CD4-positive, alpha-beta T cell treated with Interferon alpha-2 for 1 hour (primary cell): ENCODE measurements at places on chromosomes 12 and 14.

- DNase-seq = no peak
Measured at GRCh38 chr12:46260124-46260912, 8.5 kb downstream of the SLC38A1 start.

DNA sequence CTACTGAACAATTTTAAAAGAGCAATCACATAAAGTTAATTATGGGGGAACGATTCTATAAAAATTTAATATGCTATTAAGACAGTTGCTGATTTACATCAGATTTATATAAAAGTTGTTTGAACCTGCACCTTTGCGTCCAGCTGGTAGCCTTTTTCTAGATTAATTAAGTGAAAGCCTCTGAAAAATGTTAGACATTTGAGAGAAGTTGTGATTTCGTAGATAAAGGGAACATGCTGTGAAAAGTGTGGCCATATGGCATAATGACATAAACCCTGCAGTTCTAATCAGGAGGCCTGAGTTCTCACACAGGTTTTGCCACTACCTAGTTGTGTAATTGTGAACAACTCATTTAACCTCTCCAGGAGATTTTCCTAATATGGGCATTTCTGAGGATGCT, 187.2 kb downstream of the TMTC2 start:
- no peak for DNase-seq

DNA sequence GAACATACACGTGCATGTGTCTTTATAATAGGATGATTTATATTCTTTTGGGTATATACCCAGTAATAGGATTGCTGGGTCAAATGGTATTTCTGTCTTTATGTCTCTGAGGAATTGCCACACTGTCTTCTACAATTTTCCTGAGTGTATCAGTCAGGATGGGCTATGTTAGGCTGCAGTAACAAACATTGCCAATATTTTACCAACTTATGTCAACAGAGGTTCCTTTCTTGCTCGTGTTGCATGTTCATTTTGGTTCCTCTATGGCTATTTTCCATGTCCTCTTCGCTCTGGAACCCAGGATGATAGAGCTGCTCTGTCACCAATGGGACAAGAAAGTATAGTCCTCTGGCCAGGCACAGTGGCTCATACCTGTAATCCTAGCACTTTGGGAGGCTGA, 86.7 kb downstream of the ZNF664 start:
- DNase-seq = no peak

DNA sequence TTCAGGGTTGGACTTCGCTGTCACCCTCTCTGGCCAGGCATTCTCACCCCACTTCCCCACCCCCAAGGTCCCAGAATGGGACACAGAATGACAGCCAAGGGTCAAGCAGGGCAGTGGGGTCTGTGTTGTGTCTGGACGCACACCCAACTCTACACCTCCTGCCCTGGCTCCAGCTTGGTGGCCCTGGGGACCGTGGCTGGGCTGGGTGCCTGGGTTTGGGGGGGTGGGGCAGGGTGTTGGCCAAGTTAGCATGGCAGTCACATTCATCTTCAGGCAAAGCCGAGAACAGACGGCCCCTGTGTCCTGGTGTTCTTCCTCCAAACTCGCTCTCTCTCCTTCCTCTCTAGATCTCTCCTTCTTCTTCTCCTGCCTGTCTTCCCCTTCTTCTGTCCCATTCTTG, 5.6 kb downstream of the LRP1 start:
- DNase-seq = no peak

GRCh38 chr12:123094349-123095077, 56.4 kb downstream of the PITPNM2 start:
- DNase-seq = no peak

DNA sequence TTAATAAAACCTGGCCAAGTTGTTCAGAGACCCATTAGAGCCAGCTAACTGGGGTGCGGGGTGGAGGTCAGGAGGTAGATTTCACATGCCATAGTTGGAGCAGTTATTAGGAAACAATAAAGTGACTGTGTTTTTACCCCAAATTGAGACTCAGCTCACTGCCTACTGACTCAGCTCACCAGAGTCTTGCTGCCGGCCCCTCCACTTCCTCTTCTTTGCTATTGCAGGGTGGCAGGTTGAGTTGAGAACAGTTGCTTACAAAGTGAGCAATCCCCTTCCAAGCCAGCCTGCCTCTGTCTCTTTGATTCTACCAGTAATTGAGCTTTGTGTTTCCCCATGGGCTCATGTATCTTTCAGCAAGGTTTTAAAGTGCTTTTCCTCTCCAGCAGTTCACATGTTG, 12.9 kb downstream of the ST8SIA1 start:
- peak; percentile 47 for DNase-seq

DNA sequence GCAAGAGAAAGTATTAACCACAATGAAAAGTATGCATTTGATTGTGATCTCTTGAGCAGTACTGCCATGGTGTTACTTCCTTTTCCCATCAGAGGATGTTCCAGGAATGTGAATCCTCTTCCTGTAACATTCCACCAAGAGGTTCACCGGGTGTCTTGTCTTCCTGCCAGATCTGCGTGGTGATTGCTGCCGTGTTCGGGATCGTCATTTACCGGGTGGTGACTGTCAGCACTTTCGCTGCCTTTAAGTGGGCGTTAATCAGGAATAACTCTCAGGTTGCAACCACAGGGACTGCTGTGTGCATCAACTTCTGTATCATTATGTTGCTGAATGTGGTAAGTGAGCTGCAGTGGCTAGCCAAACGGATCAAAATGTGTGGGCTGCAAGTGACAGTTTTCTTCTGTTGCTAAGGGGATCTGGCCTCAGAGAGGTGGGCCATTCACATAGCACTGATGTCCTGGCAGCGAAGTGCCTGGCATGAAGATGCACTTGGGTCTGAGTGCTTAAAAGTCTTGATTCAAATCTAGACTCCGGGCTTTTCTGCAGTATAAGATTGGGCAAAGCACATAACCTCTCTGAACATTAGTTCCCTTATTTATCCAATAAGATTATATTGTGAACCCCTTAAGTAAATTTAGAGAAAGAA, 123.4 kb downstream of the SLC5A8 start:
- no peak for DNase-seq

- DNase-seq = no peak
Measured at GRCh38 chr12:58030566-58031279, 89.4 kb downstream of the ATP23 start.

- DNase-seq = no peak
Measured at GRCh38 chr12:64070454-64070853, 151.6 kb downstream of the KICS2 start.

DNA sequence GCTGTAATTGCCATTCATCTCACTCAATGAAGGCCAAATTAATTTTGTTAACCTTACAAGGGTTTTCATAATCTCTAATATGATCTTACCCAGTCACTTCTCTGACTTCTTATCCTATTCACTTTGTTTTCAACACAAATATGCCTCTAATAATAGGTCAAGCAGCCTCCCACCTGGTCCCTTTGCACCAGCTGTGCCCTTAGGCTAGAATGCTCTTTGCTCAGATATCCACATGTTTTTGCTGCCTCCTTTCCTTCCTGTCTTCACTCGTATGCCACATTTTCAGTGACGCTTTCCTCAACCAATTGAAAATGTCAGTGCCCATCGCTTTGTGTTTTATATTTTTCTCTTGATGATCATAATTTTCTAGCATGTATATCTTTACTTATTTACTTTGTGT, 106.4 kb upstream of the SYT10 start:
- no peak for DNase-seq

DNA sequence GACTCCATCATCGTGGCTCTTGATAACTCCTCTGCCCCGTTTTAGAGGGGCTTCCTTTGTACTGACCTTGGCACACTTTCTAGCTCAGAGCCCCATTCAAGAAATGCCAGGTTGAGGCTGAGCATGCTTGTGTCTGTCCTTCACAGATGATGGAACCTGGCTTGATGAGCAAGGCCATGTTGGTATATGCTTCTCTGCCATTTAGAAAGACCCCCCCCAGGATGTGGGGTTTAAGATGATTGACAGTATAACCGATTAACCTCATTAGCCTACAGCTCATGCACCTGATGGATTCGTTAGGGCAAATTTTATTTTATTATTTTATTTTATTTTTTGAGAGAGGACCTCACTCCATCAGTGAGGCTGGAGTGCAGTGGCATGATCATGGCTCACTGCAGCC, 21.0 kb downstream of the BATF start:
- no peak for DNase-seq

- no peak for DNase-seq
Measured at GRCh38 chr12:93912086-93912733, 235.0 kb downstream of the CRADD start.

GRCh38 chr12:13133886-13134285, 30.4 kb upstream of the GSG1 start:
- no peak for DNase-seq

GRCh38 chr12:3363608-3364007, 127.4 kb upstream of the PRMT8 start:
- peak; percentile 14 for DNase-seq

DNA sequence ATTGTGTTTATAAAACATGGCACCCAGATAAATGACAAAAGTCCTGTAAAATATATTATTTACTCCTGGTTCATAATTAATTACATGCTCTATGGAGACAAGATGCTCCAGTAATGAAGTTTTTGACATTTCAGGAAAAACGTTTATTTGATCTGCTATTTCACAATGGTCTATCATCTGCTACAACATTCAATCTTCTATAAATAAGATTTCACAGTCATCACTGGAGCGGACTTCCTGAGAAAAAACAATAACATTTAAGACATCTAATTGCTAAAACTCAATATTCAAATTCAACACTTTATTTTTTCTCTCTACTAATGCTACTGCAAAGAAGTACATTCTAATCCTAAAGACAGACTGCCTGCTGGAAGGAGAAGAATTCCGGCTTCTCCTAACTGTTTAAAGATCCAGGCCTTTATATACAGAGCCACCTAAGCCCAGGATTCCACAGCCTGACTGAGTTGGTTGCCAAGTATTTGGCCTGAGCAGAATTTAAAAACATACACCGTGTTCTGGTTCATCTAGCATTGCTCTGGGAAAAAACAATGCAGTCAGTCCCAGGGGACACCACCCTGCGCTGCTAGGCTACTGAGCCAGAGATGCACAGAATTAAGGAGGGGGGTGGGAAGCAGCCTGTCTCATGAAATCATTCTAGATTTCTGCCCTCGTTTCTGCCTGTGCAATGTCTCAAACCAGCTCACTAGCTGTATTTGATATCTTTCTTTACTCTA, 58.0 kb downstream of the TMTC1 start:
- no peak for DNase-seq

DNA sequence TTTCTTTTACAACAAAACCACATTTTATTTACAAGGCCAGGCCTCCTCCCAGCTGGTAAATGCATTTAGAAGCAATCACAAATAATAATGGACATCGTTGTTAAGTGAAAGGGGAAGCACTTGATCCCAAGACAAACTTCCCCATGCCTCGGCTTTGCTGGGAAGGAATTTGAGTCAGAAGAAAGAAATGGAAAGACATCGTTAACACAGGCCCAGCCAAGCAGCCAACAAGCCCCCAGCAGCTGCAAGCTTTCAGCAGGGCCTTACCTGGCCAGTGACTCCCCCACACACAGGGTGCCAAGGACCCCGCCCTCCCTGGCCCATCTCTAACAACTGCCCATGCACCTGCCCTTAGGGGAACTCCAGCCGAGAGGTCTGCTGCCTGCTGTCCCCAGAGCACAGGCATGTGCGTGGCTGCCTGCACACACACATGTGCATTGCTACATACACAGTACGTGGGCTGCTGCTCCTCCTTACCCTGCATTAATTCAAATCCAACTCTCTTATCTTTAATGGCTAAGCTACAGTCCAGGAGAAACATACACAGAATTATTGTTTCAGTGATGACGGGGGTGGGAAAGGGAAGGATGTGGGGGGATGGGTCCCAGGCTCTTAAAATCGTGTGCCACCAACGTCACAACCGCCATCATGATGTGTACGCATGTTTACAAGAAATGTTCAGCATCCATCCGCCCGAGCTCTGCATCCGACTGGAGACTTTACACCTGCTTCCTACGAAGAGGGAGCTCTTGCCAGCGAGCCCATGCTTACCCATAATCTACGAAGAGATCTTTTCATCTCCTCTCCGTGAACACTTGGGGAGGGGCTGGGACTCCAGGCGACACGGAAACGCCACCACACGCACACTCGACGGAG, 9.8 kb downstream of the BCL11B start:
- DNase-seq = peak; percentile 91

- no peak for DNase-seq
Measured at GRCh38 chr12:96769400-96769799, 137.7 kb upstream of the NEDD1 start.

- peak; percentile 65 for DNase-seq
Measured at GRCh38 chr12:67651132-67651695, 2.7 kb downstream of the DYRK2 start.

DNA sequence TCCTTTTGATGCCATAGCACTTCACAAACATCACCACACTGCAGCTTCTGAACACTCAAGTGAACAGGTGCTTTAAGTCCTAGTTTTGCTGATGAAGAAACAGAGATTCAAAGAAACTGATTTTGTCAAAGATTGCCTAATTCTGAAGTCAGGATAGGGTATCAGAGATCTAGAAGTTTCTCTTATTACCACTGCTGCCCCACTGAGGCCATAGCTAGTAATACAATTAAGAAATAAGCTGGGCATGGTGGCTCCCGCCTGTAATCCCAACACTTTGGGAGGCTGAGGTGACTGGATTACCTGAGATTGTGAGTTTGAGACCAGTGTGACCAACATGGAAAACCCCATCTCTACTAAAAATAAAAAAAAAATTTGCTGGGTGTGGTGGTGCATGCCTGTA, 458.3 kb upstream of the SEL1L start:
- no peak for DNase-seq

- no peak for DNase-seq
Measured at GRCh38 chr14:104697892-104698583, 8.6 kb downstream of the INF2 start.

DNA sequence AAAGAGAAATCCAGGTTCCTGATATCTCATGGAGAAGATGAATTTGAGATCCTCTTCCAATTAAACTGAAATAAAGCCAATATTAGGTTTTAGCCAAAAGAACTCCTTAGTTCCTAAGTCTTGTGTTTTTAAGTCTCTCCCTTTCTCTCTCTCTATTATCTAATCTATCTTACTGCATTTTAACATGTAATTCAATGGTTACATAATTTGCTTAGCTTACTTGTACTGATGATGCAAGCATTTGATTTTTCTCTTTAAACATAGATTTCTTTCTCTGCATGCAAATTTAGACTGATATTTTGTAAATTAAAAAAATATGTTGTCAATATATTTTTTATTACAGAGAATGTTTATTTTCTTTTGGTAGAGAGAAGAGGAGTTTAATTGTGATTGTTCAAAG, 78.2 kb downstream of the MIPOL1 start:
- no peak for DNase-seq

DNA sequence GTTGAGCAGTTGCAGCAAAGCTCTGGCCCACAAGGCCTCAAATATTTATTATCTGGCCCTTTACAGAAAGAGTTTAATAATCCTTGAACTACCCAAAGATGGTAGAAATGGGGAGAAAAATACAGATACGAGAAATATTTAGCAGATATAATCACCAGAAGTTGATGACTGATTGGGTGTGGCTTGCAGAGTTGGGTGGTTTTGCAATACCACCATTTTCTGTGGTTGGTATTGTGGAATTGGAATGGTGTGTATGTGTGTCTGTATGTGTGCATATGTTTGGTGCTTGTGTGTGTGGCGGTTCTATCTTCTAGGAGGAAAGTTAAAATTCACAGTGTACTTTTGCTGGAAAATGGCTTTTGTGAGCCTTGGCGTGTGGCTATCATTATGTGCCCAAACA, 85.4 kb upstream of the MANSC4 start:
- no peak for DNase-seq

- DNase-seq = no peak
Measured at GRCh38 chr14:24908592-24909236, 141.2 kb downstream of the STXBP6 start.

GRCh38 chr12:127987199-127987901, 279.6 kb upstream of the TMEM132C start:
- no peak for DNase-seq
